ENCODE measurements at places on chromosomes 7 and 10. TPM values are rescaled to one million over a fixed set of nuclear protein-coding genes. Genes with fewer than 3 reads are reported as not detected.

Gene HTR7
- 7.3 TPM for total RNA-seq

Gene EPHB6
- total RNA-seq, result 3.8 TPM

Gene MARCHF5
- total RNA-seq, result 46.0 TPM

Gene SYT15
- total RNA-seq, result 0.77 TPM

Gene ZNF32
- total RNA-seq, result 25.7 TPM

Gene NUDT1
- total RNA-seq, result 14.2 TPM

Gene GSTO2
- 5.9 TPM for total RNA-seq

Gene ADAMTS14
- 1.1 TPM for total RNA-seq

Gene SLC18A3
- total RNA-seq, result 0.72 TPM

Gene PLEKHS1
- total RNA-seq, result not detected

- H3K4me1 ChIP-seq, result no peaks in the 10 kb centered on the region
- H3K4me3 ChIP-seq, result peak overlapping the region; percentile 43
- peaks cover 10% of the 10 kb centered on the region for H3K36me3 ChIP-seq
- no peak for DNase-seq
- peaks cover 18% of the 10 kb centered on the region for H3K27me3 ChIP-seq
These were observed 221.3 kb downstream of the DNAJB6 start for GRCh38 chr7:157558061-157558460.

GRCh38 chr7:130441408-130441869 lies 623 bp upstream of the CEP41 start:
- H3K36me3 ChIP-seq, result no peaks in the 10 kb centered on the region
- H3K27ac ChIP-seq, result peak overlapping the region; percentile 99
- H3K4me3 ChIP-seq, result peak overlapping the region; percentile 79
- DNase-seq, result peak; percentile 35
- H3K27me3 ChIP-seq, result peaks cover 5% of the 10 kb centered on the region
- H3K4me1 ChIP-seq, result peaks cover 14% of the 10 kb centered on the region

DNA sequence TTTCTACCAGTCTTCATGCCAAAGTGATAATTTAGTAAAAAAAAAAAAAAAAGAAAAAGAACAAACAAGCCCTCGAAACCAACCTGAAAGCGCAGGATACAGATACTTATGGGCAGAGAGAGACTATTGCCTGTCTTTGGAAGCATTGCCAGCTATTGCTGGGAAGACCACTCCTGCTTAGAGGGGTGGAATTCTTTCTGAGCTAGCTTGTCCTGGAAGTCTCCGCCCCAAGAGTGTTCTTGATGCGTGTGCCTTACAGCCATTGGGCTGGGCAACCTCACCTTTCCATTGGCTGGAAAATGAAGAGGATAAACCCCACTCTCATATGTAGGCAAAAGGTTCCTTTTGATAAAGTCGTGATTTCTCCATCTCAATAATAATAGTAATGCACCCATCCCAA lies 19.9 kb upstream of the INSYN2A start:
- peaks cover 4% of the 10 kb centered on the region for H3K27me3 ChIP-seq
- H3K4me3 ChIP-seq, result peak overlapping the region; percentile 8
- no peak overlapping the region for H3K27ac ChIP-seq
- peaks cover 55% of the 10 kb centered on the region for H3K4me1 ChIP-seq
- no peak for DNase-seq

DNA sequence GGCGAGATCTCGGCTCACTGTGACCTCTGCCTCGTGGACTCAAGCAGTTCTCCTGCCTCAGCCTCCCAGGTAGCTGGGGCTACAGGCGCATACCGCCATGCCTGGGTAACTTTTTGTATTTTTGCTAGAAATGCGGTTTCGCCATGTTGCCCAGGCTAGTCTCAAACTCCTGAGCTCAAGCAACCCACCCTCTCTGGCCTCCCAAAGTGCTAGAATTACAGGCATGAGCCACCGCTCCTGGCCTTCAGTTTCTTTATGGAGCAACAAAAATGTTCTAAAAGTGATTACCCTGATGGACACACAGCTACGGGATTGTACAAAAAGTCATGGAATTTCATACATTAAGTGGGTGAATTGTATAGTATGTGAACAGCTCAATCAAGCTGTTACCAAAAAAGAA lies 216.0 kb downstream of the CALN1 start:
- no peak for DNase-seq
- H3K36me3 ChIP-seq, result no peaks in the 10 kb centered on the region
- no peaks in the 10 kb centered on the region for H3K27me3 ChIP-seq

- no peak for DNase-seq
- H3K27ac ChIP-seq, result no peak overlapping the region
- H3K4me1 ChIP-seq, result peaks cover 6% of the 10 kb centered on the region
- H3K4me3 ChIP-seq, result no peak overlapping the region
- no peaks in the 10 kb centered on the region for H3K36me3 ChIP-seq
- peaks cover 1% of the 10 kb centered on the region for H3K27me3 ChIP-seq
These were observed 22.4 kb upstream of the FAM13C start for GRCh38 chr10:59384761-59385160.

DNA sequence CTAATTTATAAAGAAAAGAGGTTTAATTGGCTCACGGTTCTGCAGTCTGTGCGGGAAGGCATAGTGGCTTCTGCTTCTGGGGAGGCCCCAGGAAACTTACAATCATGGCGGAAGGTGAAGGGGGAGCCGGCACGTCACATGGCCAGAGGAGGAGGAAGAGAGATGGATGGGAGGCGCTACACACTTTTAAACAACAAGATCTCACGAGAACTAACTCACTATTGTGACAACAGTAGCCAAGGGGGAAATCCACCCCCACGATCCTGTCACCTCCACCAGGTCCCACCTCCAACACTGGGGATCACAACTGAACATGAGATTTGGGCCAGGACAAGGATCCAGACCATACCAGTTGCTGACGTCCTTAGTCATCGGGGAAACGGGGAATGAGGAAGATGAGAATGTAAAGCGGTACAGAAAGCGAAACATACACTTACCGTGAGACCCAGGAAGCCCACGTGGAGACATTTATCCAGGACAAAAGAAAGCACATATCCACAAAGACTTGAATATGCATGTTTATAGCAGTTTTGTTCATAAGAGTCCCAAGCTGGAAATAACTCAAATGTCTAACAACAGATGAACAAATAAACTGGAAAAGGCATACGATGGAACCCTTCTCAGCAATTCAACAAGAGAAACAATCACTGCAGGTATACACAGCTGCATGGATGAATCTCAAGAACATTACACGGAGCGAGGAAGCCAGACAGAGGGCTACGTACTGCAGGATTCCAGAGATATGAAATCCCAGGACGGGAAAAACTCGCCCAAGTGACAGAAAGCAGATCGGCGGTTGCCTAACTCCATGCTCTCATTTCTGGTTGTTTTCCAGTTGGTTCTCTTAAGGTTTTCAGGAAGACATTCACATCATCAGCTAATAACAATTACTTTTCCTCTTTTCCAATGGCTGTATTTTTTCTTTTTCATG lies 26.2 kb upstream of the INPP5A start:
- H3K4me1 ChIP-seq, result peaks cover 5% of the 10 kb centered on the region
- DNase-seq, result no peak
- H3K36me3 ChIP-seq, result no peaks in the 10 kb centered on the region
- H3K27ac ChIP-seq, result no peak overlapping the region

- H3K27me3 ChIP-seq, result no peaks in the 10 kb centered on the region
- DNase-seq, result no peak
- peaks cover 3% of the 10 kb centered on the region for H3K4me1 ChIP-seq
- no peak overlapping the region for H3K4me3 ChIP-seq
- H3K36me3 ChIP-seq, result no peaks in the 10 kb centered on the region
These were observed 4.9 kb upstream of the ABCB4 start for GRCh38 chr7:87480386-87480785.

DNA sequence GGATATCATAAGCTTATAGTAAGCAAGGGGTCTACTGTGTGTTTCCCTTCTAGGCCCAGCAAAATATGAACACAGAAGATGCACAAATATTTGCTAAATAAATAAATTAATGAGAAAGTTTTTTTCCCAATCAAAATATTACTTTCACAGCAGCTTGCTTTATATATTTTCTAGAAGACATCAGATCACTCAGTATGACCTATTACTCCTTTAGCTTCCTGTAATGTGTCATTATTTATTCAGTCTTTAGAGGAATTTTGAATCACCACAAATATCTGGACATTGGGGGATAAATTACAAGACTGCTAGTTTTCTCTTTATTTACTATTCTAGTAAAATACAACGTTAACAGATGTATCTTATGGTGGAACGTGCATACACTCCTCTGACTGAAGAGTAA lies 765.8 kb upstream of the POM121L12 start:
- H3K4me1 ChIP-seq, result no peaks in the 10 kb centered on the region

- peaks cover 10% of the 10 kb centered on the region for H3K27me3 ChIP-seq
- no peak overlapping the region for H3K27ac ChIP-seq
- H3K4me1 ChIP-seq, result no peaks in the 10 kb centered on the region
- no peak for DNase-seq
- peaks cover 4% of the 10 kb centered on the region for H3K36me3 ChIP-seq
These were observed 36.2 kb downstream of the NPVF start for GRCh38 chr7:25192043-25192442.

GRCh38 chr7:7157177-7157886 lies 25.0 kb upstream of the C1GALT1 start:
- H3K27me3 ChIP-seq, result peaks cover 1% of the 10 kb centered on the region
- DNase-seq, result no peak
- no peak overlapping the region for H3K4me3 ChIP-seq
- H3K36me3 ChIP-seq, result no peaks in the 10 kb centered on the region

DNA sequence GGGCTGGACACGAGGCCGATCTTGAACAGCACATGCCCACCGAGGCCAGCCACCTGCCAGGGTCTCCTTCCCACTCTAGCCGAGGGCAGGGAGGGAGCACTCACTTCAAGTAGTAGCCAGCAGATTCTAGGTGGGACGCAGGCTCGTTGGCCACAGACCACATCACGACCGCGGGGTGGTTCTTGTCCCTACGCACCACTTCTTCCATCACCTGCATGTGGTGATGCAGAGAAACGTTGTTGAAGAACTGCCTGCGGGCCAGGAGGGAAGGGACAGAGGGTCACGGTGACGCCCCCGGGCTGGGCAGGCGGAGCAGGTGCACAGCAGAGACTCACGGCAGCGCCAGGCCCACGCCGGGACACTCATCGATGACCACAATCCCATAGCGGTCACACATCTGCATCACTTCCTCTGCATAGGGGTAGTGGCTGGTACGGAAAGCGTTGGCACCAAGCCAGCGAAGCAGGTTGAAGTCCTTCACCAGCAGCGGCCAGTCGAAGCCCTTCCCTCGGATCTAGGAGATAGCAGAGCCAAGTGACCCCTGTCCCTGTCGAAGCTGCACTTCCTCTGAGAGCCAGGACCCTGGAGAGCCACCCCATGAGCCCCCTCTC lies 7.7 kb downstream of the GUSB start:
- peaks cover 5% of the 10 kb centered on the region for H3K27me3 ChIP-seq
- DNase-seq, result no peak
- H3K4me3 ChIP-seq, result peak overlapping the region; percentile 66
- H3K27ac ChIP-seq, result peak overlapping the region; percentile 17

DNA sequence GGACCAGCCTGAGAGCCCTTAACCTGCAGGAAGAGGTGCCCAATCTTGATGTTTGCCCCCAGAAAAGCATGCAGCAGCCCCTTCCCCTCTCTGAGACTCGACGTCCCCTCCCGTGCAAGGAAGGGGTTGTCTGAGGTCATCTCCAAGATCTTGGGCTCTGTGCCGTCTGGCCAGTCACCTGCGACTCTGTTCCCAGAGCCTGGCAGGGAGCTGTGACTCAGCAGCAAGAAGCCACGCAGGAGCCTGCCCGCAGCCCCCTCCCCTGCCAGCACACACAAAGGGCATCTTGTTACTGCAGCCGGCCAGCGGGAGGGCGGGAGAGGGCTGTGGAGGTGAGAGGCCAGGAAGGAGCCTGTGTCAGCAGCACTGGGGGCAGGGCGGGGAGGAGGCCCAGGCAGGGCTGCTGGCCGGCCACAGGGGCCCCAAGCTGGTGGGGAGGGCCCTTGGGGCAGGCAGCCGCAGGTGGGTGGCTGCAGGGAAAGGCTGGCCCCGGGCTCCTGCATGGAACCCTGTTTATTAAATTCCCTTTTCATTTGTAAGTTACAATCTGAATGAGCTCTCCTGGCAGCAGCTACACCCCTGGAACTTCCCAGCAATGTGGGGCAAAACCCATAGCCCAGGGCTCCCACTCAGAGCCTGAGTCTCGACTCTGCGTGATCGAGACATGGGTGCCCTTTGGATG lies 103.7 kb upstream of the ZMIZ1 start:
- peaks cover 40% of the 10 kb centered on the region for H3K4me1 ChIP-seq
- peak; percentile 33 for DNase-seq
- no peaks in the 10 kb centered on the region for H3K36me3 ChIP-seq
- H3K27ac ChIP-seq, result no peak overlapping the region

DNA sequence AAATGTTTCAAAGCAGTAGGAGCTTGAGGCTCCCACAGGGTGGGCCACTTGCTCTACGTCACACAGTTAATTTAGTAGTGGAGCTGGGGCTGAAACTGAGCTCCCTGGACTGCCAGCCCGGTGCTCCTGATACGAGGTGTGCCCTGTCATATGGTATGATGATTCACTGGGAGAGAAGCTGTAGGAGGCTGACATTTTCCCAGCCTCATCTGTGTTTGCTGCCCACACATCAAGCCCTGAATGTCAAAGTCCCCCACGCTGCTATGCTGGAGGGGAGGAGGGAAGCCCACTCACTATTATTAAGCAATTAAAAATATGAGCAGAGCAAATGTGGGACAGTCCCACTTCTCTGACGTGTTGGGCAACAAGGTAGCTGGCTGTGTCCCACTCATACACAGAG lies 81.2 kb upstream of the SORCS3 start:
- DNase-seq, result no peak
- H3K36me3 ChIP-seq, result no peaks in the 10 kb centered on the region
- no peaks in the 10 kb centered on the region for H3K27me3 ChIP-seq
- no peaks in the 10 kb centered on the region for H3K4me1 ChIP-seq
- no peak overlapping the region for H3K4me3 ChIP-seq
- H3K27ac ChIP-seq, result no peak overlapping the region

DNA sequence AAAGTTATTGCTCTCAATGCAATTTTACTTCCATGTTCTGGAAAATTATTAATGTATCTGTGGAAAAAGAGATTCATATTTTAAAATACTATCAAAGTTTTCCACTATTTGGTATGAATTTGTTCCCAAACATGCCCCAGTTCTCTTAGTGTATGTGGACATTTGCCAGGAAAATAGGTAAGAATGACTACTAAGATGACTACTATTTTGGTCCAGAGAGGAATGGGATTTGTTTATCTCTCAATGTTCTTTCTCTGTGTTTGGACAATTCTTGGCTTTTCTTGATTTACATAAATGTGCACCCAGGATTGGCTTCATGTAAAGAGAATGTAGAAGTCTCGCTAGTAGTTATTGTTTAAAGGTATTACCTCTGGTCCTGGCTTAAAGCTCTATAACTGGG lies 60.3 kb upstream of the POT1 start:
- no peak overlapping the region for H3K27ac ChIP-seq
- H3K4me1 ChIP-seq, result no peaks in the 10 kb centered on the region
- peaks cover 1% of the 10 kb centered on the region for H3K27me3 ChIP-seq

Data from endothelial cell (in vitro differentiated cells).